ENCODE measurements at places on chromosomes 6 and 20. TPM values are rescaled to one million over a fixed set of nuclear protein-coding genes. Genes with fewer than 3 reads are reported as not detected.

DNA sequence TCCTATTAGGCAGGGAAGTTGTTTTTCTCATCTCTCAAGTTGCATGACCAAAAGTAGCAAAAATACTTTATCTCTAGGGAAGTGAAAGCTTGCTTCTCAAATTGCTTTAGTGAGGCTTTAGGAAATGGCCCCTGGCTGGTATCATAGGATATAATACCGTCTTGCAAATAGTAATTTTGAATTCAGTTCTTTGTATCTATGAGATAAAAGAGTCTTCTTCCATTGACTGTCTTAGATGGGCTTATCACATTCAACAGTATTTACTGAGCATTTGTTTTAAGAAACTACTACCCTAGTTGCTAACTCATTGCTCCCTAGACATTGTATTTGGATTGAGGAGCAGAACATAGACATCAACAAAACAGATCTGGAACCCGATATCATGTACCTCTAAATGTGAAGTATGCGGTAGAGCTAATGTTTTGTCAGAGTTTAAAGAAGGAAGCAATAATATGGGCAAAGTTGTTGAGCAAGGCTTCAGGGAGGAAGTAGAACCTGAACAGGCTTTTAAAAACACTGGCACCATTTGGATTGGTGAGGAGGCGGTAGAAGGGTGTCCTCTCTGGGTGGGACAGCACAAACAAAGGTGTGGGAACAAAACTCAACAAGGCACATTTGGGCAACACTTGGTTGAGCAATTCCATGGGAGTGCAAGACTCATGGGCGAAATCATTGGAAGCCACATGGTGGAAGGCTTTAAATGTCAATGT, 101.5 kb downstream of the SGK1 start:
- DNase-seq, result no peak

GRCh38 chr20:7031222-7031621, 263.7 kb downstream of the BMP2 start:
- DNase-seq, result no peak

- no peak for DNase-seq
Measured at GRCh38 chr6:139341060-139341459, 33.4 kb downstream of the CITED2 start.

DNA sequence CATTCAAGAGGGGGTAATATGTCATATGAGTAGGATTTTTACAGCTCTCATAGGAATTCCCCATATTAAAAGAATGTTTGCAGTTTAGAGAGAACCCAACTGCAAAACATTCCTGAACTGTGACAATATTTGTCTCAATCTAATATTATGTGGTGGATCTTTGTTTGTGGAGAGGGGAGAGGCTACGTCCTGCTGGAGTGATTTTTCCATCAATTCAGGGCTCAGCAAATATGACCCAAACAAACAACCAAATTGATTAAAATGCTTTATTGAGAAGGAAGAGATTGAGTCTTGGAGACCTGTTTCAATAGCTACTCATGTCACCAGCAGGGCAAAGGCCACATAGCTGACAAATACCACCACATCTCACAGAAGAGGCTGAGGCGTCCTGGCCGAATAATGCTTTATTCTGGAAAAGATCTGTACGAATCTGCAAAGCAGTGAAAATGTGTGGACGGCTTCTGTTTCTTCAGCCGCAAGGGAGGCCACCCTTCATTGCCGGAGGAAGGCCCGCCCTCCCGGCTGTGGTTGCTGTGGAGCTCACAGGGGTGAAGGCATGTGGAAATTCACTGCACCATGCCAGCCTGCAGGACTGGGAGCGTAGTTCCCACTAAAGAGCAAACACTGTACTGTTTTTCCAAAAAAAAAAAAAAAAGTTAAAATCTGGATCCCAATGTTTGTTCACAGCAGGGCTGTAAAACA, 89.7 kb upstream of the QKI start:
- peak; percentile 50 for DNase-seq

The JPH2 gene
- total RNA-seq, result 10.5 TPM
